ENCODE measurements at places on chromosomes 7 and 10.
A peak's percentile ranks its signal among the peaks of the same experiment; 100 is the strongest.

DNA sequence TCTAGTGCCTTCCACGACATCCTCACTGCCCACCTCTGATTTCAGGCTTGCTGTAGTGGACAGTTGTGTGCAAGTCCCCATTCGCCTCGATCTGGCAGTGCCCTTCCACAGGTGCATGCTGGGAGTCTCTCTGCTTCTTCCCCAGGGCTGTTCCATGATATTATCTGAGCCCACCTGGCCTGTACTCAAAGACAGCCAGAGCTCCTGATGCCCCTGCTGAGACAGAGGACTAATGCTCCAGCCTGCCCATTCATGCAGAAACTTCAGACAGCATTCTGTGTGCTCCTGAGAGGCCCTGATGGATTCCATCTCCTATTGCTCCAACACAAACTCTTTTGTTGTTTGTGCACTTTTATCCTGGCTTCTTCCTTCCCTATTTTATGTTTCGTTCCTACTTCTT lies 164.8 kb upstream of the PRSS58 start:
- DNase-seq, result no peak

DNA sequence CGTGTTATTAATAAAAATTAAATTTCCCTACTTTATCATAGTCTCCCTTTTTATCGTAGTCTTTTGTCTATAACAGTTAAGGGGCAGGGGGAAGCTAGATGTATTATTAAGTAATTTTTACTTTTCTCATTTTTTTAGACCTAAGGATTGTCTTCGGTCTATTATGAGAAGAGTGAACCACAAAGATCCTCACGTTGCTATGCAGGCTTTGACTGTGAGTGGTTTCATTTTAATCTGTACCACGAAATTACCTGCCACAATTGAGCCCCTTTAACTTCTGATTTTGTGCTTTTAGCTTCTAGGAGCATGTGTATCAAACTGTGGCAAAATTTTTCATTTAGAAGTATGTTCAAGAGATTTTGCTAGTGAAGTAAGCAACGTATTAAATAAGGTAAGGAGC lies 40.6 kb downstream of the STAM start:
- no peak for DNase-seq

- DNase-seq, result no peak
These were observed 288.2 kb downstream of the GLRX3 start for GRCh38 chr10:130424418-130424817.

DNA sequence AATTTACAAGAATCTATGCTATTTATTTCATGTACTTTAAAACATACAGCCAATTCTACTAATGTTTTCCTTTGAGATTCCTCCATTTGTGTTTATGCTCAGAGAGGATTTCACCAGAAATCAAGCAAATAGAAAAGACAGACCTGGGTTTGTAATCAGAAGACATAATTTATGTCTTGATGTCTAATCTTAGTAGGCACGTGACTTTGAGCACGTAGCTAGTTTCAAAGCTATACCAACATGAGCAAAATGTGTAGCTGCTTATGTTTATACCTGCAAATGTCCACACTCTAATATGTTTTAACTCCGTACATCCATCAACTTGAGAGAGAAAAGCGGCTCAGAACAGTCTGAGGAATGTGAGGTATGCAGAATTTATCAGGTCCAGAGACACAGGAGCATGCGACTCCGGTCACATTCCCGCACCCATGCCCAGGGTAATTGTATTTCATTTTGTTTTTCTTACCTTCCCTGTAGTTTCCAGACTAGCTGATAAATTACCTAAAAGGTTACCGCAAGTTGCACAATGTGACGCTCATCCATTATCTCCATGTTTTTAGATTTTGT lies 40.0 kb downstream of the SVOPL start:
- no peak for DNase-seq

DNA sequence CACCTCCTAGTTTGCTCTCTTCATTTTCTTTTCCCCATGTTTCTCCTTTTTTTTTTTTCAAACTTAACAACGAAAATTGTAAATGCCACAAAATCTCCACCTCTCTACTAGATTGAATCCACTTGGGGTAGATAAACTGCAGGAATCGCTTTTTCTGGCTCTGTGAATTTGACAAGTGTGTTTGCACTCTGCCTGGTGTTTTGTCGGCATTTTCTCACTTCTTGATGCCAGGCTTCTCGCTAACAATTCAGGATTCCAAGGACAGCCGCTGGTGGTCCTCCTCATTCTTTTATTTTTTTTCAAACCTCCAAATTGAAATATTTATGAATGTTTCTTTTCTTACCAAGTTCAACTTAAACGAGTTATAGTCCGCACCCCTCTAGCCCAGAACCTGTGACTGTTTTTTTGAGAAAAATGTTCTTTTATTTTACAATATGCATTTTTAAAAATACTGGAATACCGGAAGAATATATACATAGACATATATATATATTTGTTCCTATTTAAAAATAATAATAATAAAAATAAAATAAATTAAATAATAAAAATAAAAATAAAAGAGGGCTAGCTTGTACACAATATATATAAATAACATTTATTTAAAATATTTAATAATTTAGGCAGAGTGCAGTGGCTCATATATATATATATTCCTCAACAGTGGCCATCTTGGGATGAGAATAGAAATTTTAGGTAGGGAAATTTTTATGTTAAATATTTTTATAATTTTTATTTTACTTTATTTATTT lies 538.8 kb downstream of the TYW1 start:
- no peak for DNase-seq

DNA sequence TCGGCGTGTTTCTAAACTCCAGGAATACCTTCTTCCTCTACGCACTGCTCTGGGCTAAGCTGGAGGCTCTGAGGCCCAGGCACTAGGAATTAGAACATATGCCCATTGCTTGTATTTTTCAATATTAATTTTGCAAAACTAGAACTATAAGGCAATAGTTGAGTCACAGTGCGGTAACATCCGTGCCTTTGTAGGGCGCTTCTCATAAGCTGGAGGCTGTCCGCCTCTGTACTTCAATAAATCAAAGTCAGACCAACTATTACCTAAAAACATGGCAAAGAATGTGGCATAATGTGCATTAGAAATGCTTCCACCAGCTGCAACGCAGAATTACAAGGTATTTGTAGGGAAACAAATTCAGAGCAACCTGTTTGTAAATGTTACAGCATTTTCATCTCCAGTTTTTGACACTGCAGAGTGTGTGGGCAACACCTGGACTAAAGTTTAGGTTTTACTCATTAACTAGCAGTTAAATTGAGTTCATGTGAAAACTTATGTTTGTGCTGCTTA lies 440 bp upstream of the MINDY3 start:
- no peak for DNase-seq

DNA sequence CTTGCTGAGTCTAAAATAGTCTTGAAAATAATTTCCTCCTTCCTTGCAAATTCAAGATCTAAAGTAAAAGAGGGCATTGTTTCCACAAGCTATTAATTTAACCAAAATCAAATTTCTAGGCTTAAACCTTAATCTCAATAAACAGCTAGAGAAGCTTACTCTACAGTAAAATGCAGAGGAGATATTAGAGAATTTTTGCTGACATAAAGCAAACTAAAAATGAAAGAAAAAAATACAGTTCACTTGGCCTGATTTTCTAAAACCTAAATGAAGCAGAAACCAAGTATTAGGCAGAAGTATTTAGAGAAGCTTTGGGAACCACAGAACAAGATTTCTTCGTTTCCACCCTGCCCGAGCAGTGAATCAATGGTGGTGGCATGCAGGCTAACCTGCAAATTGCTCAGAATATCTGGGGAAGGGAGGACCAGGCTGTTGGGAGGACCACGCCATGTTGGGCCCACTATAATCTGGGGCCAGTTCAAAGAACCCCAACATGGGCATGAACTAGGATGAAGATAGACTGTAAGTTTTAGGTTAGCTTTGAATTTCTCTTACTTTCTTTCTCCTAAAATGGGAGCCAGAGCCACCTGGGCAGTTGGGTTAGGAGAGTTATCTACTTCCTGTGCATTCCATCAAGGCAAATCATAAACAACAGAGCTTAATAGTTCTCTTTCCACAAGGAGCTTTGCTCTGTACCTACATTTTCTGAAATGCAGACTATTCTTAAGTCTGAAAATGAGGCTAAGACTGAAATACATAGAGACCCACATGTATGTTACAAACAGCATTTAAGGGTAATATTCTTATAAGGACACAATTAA lies 4.1 kb downstream of the LAMB1 start:
- DNase-seq, result no peak

- DNase-seq, result no peak
These were observed 98.6 kb downstream of the CREM start for GRCh38 chr10:35225204-35225603.

- no peak for DNase-seq
These were observed 46.6 kb upstream of the VIPR2 start for GRCh38 chr7:159191236-159191635.

DNA sequence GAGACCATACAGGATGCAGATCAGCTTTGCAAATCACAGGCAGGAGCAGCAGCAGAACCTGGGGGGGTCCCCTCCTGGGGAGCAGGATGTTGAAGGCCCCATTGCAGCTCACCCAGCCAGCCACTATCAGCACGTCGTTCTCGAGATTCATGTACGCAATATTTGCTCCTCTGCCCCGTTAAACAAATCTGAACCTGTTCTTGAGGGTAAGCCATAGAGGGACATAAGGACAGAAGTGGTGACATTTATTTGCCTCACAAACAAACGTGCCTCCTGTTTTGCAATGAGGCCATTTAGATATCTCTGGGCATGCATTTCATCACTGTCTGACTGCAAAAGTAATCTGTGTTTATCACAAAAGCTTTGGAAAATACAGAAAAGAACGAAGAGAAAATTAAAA lies 87.3 kb upstream of the BAIAP2L1 start:
- DNase-seq, result no peak

- no peak for DNase-seq
These were observed 108.7 kb downstream of the TYW1 start for GRCh38 chr7:67105377-67105776.

- DNase-seq, result no peak
These were observed 176.2 kb downstream of the GALNT17 start for GRCh38 chr7:71308096-71308495.

GRCh38 chr7:32406386-32406785 lies 83.8 kb downstream of the LSM5 start:
- no peak for DNase-seq

- no peak for DNase-seq
These were observed 37.1 kb downstream of the SLC25A13 start for GRCh38 chr7:96284835-96285234.

DNA sequence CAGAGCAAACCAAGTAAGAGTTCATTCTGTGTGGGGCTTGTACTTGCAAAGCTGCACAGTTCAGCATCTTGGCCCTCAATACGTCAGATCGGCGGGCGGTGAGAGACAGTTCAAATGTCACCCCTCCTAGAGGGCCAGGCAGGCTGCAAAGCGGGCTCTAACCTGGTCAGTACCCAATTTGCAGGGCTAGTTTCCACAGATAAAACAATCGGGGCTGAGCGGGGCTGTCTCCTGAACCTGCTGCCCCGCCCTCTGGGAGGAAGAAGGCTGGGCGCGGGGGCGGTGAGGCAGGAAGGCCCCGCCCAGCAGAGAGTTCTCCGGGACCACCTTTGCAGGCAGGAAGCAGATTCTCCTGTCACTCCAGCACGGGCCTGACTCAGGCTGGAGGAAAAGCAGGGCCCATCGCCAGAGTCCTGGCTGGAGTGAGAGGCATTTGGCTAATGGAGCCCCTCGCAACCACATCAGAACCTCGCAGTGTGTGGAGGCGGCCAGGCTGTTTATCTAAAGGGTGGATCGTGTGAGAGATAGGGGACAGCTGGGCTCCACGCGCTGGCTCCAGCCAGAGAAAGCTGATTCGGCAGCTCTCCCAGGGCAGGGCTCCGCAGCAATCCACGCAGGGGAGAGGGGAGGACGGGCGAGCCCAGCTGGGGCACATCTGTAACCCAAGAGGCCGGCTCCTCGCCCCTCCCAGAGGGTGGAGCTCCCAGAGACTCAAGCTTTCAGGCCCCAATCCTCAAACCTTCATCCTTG lies 83.1 kb downstream of the SH3PXD2A start:
- DNase-seq, result peak; percentile 89

GRCh38 chr10:133088956-133089800 lies 1.5 kb downstream of the ADGRA1 start:
- DNase-seq, result no peak

DNA sequence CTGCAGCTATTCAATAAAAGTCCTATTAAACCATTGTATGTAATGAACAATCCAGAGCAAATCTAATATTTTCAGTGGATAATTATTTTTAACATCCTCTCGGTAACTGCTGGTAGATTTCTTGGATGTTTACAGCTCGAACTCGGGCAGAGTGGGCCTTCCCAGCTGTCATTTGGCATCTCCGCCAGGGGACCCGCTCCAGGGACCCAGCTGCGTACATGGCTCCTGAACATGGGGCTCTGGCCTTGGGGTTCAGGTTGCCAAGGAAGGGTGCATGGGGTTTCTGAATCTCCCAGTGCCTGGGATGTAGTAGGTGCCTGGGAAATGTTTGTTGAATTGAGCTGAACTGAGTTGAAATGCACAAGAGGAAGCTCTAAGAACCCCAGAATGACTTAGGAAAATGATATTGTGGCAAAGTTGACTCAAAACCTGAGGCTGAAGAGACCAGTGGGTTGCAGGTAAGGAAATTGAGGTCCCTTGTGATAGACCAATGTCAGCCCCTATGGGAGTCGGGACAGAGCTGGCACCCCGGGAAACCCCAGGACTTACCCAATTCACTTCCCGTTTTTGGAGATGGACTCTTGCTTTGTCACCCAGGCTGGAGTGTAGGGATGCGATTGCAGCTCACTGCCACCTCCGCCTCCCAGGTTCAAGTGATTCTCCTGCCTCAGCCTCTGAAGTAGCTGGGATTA lies 228.4 kb downstream of the CUX1 start:
- DNase-seq, result no peak

DNA sequence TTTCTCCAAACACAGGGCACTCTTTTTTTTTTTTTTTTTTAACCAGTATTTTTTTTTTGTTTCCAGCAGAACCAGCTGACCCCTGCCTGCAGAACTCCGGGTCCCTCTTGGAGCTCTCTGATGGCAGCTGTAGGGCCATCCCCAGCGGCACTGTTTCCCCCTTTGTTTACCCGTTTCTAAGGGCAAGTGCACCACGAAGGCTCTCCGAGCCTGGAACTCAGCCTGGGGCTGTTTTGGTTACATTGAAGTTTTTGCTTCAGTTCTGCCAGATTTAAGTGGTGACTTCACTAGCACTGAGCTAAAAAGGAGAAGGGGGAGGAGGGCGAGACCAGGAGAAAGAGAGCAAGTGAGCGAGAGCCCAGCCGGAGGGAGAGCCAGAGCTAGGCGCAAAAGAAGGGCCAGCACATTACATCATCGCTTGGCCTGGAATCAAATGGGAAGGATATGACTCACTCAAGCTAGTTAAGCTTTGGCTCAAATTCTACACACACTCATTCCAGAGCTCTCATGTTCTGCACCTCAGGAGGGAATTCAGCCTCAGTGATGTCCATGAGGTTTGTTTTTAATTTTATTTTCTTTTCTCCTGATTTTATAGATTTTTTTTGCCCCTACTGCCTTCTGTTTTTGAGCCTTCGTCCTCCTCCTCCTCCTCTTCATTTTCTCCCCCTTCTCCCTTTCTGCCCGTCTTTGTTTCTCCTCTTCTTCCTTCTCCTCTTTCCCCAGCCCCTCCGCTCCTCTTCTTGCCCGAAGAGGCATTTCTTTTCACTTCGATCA lies 272.3 kb downstream of the TRIL start:
- peak; percentile 85 for DNase-seq

GRCh38 chr10:6382081-6382480 lies 179.3 kb downstream of the PFKFB3 start:
- no peak for DNase-seq

- no peak for DNase-seq
These were observed 63.9 kb upstream of the AHR start for GRCh38 chr7:17234398-17235031.

GRCh38 chr7:76069238-76069638 lies 21.3 kb downstream of the MDH2 start:
- no peak for DNase-seq

- no peak for DNase-seq
These were observed 411.8 kb downstream of the ADRA2A start for GRCh38 chr10:111488668-111489067.
